Caco-2 (cell line): ENCODE measurements at places on chromosomes 12 and 14.
A peak's percentile ranks its signal among the peaks of the same experiment; 100 is the strongest.

- DNase-seq, result no peak
- H3K27me3 ChIP-seq, result 0 out of 2 replicates have a peak, but pooled peaks cover 1% of the 10 kb centered on the region
- H3K36me3 ChIP-seq, result no peaks in the 10 kb centered on the region
- H3K27ac ChIP-seq, result no peak overlapping the region
- H3K4me3 ChIP-seq, result no peak overlapping the region
- no peaks in the 10 kb centered on the region for H3K4me1 ChIP-seq
Observed at GRCh38 chr14:25908277-25909044, 689.4 kb downstream of the NOVA1 start.

DNA sequence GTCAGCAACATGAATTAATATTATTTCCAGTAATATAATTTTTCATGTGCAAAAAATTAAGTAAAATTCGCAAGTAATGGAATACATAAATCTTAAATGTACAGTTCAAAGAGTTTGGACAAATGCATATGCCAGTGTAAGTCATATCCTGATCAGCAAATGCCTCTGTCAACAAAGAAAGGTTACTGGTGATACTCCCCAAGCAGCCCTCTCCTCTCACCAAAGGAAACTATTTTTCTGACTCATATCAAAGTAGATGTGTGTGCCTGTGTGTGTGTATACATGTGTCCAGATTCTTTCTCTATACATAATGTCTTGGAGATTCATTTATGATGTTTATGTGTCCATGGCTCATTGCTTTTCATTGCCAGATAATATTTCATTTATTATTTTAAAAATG, 1035.0 kb downstream of the SLC16A7 start:
- no peaks in the 10 kb centered on the region for H3K27me3 ChIP-seq
- DNase-seq, result no peak
- no peaks in the 10 kb centered on the region for H3K4me1 ChIP-seq
- no peaks in the 10 kb centered on the region for H3K36me3 ChIP-seq

DNA sequence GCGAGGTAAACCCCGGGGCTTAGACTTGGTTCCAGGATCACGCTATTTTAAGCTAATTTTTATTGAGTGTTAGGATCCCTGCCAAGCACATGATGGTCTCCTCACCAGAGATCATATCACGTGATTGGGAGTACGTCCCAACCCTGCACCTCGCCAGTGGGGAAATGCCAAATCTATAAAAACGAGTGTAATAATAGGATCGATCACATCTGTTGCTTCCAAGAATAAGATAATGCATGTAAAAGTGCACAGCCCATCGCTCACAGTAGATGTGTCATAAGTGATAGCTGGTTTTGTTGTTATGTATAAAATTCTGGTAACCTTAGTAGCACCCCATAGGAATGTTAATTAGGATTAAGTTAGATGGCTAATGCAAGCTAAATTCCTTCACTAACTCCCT, 581.0 kb upstream of the TMEM132C start:
- no peak overlapping the region for H3K4me3 ChIP-seq
- no peak for DNase-seq
- no peaks in the 10 kb centered on the region for H3K36me3 ChIP-seq
- H3K4me1 ChIP-seq, result no peaks in the 10 kb centered on the region

DNA sequence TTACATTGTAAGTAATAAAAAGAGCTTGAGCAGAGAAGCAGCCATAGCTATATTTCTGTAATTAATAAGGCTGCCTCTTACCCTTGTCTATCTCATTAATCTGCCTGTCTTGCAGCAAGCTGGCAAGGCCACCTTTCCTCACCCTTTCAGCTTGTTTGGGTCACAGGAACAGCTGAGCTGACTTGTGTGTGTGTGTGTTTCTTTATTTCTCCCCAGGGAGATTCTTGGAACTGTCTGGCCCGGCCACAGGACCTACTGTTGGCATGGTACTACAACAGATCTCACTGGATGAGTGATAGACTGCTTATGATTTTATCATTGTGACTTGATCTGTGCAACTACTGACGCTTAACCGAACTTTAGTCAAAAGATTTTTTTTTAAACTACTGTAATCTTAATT, 213.7 kb downstream of the SLC2A13 start:
- H3K27ac ChIP-seq, result no peak overlapping the region
- H3K4me3 ChIP-seq, result no peak overlapping the region
- no peaks in the 10 kb centered on the region for H3K27me3 ChIP-seq

DNA sequence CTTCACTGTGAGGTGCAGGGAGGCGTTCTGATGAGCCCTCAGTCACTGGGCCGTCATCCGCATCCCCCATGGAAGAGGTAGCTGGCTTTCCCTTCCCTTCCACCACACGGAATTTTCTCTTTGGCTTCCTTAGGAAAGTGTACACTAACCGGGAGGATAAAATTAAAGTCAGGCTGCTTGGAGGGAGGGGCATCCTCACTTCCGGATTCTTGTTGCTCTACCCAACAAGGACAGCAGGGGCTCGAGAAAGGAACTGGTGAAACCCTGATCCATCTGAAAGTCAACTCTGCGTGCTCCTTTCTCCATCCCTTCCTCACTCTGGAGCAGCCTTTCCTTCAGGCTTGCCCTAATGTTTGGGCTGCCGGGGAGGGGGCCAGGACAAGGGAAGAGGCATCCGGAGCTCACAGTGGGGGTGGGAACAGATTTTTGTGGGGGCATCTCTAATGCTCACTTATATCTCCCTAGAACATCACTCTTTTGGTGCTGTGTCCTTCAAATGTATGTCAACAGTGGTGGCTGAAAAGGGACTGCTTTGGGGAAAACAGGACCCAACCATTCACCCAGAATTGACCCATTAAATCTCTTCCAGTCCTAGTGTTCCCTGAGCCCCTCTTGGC, 101.4 kb upstream of the FKBP4 start:
- H3K36me3 ChIP-seq, result no peaks in the 10 kb centered on the region
- H3K4me3 ChIP-seq, result no peak overlapping the region
- no peak overlapping the region for H3K27ac ChIP-seq
- peaks cover 4% of the 10 kb centered on the region; the same call in 1 of the 2 replicates for H3K27me3 ChIP-seq
- H3K4me1 ChIP-seq, result no peaks in the 10 kb centered on the region
- DNase-seq, result no peak

DNA sequence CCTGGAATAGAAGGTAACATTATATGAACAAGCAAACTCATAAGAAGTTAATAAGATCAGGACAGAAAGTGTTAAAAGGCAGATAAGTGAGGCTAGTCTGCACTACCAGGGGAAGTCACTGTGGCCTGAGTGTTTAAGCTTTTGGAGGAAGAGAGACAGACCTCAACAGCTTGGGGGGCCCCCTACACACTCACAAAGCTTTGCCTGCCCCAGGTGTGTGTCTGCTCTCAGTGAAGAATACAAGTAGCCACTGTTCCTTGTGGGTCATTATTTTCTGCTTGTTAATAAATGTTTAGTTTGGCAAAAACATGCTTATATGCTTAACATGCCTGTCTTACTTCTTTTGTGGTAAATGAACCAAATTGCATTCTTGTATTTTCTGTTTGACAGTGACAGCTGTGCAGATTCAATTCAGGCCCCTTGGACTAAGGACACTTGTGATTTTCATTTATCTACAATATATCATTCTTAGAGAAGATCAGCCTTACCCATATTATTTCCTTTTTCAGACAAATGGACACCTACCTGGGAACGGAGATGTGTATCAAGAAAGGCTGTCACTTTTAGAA, 50.7 kb upstream of the C12orf71 start:
- no peak overlapping the region for H3K27ac ChIP-seq
- H3K4me3 ChIP-seq, result no peak overlapping the region
- H3K27me3 ChIP-seq, result no peaks in the 10 kb centered on the region
- no peaks in the 10 kb centered on the region for H3K4me1 ChIP-seq
- no peak for DNase-seq

- no peaks in the 10 kb centered on the region for H3K27me3 ChIP-seq
- H3K36me3 ChIP-seq, result no peaks in the 10 kb centered on the region
- DNase-seq, result peak; percentile 63
- no peak overlapping the region for H3K27ac ChIP-seq
- no peak overlapping the region for H3K4me3 ChIP-seq
Observed at GRCh38 chr12:46950094-46950493, 124.3 kb upstream of the SLC38A4 start.

- H3K27ac ChIP-seq, result peak overlapping the region; percentile 90
- H3K27me3 ChIP-seq, result no peaks in the 10 kb centered on the region
- H3K36me3 ChIP-seq, result no peaks in the 10 kb centered on the region
- no peak overlapping the region for H3K4me3 ChIP-seq
- DNase-seq, result no peak
- peaks cover 49% of the 10 kb centered on the region for H3K4me1 ChIP-seq
Observed at GRCh38 chr14:79549515-79549914, 661.8 kb downstream of the DIO2 start.

GRCh38 chr14:22519877-22520685, 68.9 kb downstream of the DAD1 start:
- no peaks in the 10 kb centered on the region for H3K36me3 ChIP-seq
- H3K4me1 ChIP-seq, result peaks cover 11% of the 10 kb centered on the region
- H3K27me3 ChIP-seq, result no peaks in the 10 kb centered on the region
- no peak overlapping the region for H3K27ac ChIP-seq
- no peak for DNase-seq

DNA sequence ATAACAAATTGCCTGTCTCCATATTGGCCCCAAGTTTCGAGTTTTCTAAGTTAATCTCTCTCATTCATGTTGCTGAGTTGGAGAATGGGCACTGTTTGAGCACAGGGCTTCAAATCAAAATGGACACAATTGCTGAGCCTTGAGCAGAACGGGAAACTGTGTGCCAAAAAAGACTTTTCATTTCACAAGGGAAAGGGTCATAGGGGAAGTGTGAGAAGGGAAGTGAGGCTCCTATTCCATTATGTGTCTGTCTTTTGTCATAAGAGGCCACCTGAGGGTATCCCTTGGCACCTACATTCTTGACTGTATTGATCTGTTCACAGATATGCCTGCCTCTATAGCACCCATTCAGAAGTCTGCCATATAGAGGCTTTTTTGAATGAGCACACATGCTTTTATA, 59.1 kb downstream of the TTLL5 start:
- H3K27ac ChIP-seq, result no peak overlapping the region
- no peak overlapping the region for H3K4me3 ChIP-seq
- H3K27me3 ChIP-seq, result no peaks in the 10 kb centered on the region
- H3K4me1 ChIP-seq, result no peaks in the 10 kb centered on the region

GRCh38 chr14:67564236-67564635, 31.1 kb downstream of the PLEKHH1 start:
- no peaks in the 10 kb centered on the region for H3K4me1 ChIP-seq
- H3K27me3 ChIP-seq, result no peaks in the 10 kb centered on the region
- no peak overlapping the region for H3K4me3 ChIP-seq
- H3K36me3 ChIP-seq, result no peaks in the 10 kb centered on the region; the same call in 1 of the 2 replicates

GRCh38 chr12:116423094-116423493, 136.1 kb upstream of the MAP1LC3B2 start:
- H3K27me3 ChIP-seq, result no peaks in the 10 kb centered on the region
- DNase-seq, result no peak
- H3K27ac ChIP-seq, result peak overlapping the region; percentile 27
- H3K4me3 ChIP-seq, result no peak overlapping the region
- peaks cover 31% of the 10 kb centered on the region for H3K4me1 ChIP-seq

GRCh38 chr14:22465201-22465840, 123.7 kb downstream of the DAD1 start:
- no peak for DNase-seq
- no peak overlapping the region for H3K27ac ChIP-seq
- no peaks in the 10 kb centered on the region for H3K36me3 ChIP-seq
- H3K4me3 ChIP-seq, result no peak overlapping the region

- no peak overlapping the region for H3K27ac ChIP-seq
- no peak for DNase-seq
- no peaks in the 10 kb centered on the region for H3K27me3 ChIP-seq
- H3K36me3 ChIP-seq, result no peaks in the 10 kb centered on the region
- H3K4me1 ChIP-seq, result peaks cover 10% of the 10 kb centered on the region; the same call in 1 of the 2 replicates
Observed at GRCh38 chr12:70364695-70365397, 1.2 kb upstream of the KCNMB4 start.

GRCh38 chr12:123268850-123269249, 2.8 kb downstream of the CDK2AP1 start:
- no peaks in the 10 kb centered on the region for H3K27me3 ChIP-seq
- DNase-seq, result no peak
- H3K36me3 ChIP-seq, result peaks cover 1% of the 10 kb centered on the region; the same call in 1 of the 2 replicates
- H3K4me3 ChIP-seq, result no peak overlapping the region
- no peak overlapping the region for H3K27ac ChIP-seq
- H3K4me1 ChIP-seq, result 0 out of 2 replicates have a peak, but pooled peaks cover 5% of the 10 kb centered on the region

DNA sequence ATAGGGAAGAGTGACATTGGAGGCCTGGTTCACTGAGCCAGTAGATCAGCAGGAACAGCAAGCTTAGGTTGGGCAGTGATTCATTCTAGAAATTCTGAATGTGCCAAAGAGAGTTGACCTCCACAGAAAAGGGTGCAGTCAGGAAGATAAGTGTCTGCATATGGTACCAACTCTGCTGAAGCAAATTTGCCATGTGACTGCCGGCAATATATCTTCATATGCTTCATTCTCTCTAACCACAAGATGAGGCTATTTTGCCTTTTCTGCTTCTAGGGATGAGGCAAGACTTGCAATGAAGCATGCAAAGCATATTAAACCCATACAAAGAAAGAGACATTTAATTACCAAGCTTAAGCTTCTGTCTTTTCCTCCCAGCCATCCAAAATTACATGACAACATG, 13.6 kb downstream of the CCDC198 start:
- no peak overlapping the region for H3K4me3 ChIP-seq
- DNase-seq, result no peak
- H3K27ac ChIP-seq, result no peak overlapping the region
- no peaks in the 10 kb centered on the region; the same call in 1 of the 2 replicates for H3K27me3 ChIP-seq

DNA sequence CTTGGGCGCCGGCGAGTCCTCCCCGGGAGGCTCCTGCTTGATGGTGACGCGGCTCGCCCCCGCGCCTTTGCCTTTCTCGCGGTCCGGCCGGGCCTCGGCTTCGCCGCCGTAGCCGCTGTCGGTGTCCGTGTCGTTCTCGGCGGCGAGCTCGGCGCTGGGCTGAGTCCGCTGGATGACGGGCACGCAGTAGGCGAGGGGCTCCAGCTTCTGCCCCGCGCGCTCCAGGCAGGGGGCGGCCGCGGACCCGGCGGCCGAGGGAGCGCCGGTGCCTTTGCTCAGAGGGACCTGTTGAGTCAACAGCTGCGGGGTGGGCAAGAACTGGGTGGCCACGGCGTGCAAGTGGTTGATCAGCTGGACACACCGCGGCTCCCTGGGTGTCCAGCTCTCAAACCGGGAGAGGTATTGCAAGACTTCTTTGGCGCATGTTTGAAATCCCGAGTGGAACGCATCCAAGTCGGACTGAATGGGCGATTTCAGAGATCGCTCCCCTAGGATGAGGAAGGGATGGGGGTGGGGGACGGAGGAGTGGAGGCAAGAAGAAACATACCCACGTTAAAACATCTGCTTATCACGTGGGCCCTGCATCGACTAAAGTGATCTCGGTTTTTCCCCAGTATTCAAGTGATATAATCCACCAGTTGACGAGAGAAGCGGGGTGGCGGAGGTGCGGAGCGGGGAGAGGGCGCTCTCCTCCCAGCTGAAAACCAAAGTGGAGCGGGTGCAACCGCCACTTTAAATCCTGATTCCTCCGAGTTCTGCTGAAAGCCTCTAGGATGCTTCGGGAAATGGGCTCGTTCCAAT, 2.0 kb downstream of the BHLHE41 start:
- no peaks in the 10 kb centered on the region for H3K36me3 ChIP-seq
- H3K27ac ChIP-seq, result no peak overlapping the region
- peaks cover 11% of the 10 kb centered on the region for H3K27me3 ChIP-seq
- no peak for DNase-seq
- peak overlapping the region; percentile 52 for H3K4me3 ChIP-seq
- peaks cover 21% of the 10 kb centered on the region for H3K4me1 ChIP-seq

GRCh38 chr12:110004598-110004997, 5.4 kb downstream of the ANKRD13A start:
- H3K36me3 ChIP-seq, result no peaks in the 10 kb centered on the region; the same call in 1 of the 2 replicates
- no peak overlapping the region for H3K27ac ChIP-seq
- H3K27me3 ChIP-seq, result no peaks in the 10 kb centered on the region
- DNase-seq, result no peak
- H3K4me1 ChIP-seq, result no peaks in the 10 kb centered on the region; the same call in 1 of the 2 replicates
- no peak overlapping the region for H3K4me3 ChIP-seq
